ENCODE measurements at places on chromosomes 11 and 22.
A peak's percentile ranks its signal among the peaks of the same experiment; 100 is the strongest.

DNA sequence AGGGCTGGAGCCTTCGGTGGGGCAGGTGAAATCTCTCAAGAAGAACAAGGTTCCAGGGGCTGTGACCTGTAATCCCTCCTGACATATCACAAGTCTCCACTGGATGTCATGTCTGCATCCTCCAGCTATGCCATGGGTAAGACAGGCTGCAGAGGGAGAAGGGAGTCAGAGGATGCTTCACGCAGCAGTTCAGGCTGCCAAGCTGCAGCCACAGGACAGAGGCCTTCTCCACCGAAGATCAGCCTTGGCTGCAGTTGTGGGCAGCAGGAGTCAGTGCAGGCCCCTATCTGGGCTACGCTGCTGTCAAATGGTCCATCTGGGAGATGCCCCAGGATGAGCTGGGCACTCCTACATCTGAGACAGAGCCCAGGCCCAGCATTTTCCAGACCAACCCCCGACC is 25.0 kb downstream of the DKK3 start:
- no peak for DNase-seq

DNA sequence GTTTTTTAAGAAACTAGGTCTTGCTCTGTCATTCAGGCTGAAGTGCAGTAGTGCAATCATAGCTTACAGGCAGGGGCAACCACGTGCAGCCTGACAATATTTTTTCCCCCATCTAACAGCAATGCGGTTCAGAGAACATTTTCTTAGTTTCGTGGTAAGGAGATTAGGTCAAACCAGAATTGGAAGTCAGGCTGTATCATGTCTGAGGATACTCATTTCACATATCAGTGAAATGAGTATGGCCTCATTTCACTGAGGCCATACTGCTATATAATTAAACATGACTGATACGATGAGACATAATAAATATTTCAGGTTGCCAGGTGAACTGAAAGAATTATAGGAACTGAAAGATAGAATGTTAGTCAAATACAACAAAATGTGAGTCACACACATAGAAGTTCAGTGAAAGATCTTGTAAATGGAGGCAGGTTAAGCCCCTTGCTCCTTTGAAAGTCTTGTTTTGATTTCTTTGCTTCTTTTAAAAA is 32.5 kb upstream of the IZUMO1R start:
- no peak for DNase-seq

DNA sequence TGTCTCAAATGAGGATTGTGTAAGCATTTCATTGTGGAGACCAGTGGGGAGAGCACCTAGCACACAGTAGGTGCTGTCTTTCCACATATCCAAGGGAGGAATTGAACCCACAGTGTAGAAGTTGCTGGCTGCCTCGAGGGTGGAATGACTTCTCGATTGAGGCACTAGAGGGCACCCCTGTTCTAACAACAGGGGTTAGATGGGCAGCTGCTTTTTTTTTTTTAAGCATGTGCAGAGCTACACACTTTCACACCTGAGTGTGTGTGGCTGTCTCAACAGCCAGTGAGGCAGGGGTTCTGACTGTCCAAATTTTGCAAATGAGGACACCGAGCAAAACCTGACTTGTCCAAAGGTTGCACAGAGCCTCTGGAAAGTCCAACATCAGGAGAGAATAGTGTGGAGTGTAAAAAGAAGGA is 118.2 kb upstream of the CRYBB3 start:
- DNase-seq: peak; percentile 65

GRCh38 chr11:12728417-12728816 is 54.2 kb downstream of the TEAD1 start:
- DNase-seq: no peak

DNA sequence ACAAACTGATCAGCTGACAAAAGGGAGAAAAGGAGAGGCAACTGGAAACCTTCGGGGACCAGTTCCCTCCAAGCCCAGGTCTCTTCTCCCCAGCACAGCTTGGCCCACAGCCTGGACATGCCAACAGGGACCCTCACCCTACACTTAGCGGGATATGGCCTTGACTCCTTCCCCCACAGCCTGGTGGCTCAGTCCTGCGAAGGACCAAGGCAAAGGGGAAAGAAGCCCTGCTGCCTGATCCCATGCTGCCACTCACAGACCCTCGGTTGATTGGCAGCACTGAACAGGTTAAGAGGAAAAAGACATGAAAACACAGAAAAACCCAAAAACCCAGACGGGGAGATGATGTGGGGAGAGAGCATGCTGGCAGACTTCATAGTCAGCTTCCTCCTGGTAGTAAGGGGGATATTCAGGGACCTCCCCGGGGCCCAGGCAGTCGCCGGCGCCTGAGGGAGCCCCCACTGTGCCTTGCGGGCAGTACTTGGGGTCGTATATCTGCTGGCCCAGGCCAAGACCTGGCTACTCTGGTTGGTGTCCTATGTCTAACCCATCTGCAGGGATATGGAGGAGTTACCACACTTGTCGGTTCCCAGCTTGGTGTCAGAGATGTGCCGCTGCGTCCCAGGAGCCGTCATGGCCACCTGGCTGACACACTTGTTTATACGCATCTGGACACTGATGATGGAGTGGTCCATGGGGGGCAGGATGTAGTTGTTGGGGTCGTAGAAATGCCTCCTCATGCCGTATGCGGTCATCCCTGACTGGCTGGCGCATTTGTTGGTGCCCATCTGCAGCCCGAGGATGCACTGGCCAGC is 34.2 kb upstream of the HORMAD2 start:
- DNase-seq: no peak

DNA sequence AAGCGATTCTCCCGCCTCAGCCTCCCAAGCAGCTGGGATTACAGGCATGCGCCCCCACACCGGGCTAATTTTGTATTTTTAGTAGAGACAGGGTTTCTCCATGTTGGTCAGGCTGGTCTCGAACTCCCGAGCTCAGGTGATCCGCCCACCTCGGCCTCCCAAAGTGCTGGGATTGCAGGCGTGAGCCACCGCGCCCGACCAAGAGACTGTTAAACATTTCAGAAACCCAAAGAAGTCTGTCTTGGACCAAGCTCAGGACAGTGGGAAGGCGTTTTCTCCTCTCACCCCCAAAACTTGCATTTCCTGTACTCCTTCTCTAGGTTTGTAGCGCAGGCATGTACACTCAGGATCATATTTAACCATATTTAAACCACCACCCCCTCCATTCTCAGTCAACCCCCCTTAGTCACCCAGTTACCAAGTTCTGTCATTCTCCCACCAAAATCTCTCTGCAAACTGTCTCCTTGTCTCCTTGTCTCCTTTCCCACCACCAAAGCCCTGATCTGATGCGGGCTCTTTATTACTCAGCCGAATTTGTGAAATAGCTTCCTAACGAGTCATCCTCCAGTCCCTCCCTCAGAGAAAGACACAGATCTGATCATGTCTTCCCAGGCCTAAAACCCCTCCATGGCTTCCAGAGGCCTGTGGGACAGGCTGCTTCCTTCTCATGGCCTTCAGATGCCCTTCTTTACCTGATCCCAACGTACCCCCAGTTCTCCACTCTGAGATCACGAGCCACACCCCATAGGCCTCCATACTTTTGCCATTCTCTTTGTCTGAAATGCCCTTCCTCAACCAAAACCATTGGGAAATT is 29.0 kb upstream of the CREB3L1 start:
- DNase-seq: peak; percentile 91

DNA sequence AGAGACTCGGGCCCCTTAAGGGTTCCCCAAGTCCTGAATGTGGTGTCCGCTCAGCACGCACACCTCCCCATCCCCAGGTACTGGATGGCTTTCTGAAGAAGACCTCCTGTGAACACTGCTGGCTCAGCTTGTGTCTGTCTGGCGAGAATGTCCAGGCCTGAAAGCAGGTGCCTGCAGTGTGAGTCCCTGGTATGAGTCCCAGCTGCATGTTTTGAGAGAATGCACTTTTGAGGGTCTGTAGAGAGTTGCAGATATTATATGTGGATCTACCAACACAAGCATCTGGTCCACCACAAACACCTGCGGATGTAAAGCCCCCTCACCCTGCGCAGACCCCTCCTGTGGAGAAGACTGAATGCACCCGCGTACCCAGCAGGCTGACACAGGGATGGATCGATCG is 1308.9 kb downstream of the TBC1D22A start:
- no peak for DNase-seq

GRCh38 chr11:125173556-125173955 is 9.0 kb downstream of the PKNOX2 start:
- no peak for DNase-seq

DNA sequence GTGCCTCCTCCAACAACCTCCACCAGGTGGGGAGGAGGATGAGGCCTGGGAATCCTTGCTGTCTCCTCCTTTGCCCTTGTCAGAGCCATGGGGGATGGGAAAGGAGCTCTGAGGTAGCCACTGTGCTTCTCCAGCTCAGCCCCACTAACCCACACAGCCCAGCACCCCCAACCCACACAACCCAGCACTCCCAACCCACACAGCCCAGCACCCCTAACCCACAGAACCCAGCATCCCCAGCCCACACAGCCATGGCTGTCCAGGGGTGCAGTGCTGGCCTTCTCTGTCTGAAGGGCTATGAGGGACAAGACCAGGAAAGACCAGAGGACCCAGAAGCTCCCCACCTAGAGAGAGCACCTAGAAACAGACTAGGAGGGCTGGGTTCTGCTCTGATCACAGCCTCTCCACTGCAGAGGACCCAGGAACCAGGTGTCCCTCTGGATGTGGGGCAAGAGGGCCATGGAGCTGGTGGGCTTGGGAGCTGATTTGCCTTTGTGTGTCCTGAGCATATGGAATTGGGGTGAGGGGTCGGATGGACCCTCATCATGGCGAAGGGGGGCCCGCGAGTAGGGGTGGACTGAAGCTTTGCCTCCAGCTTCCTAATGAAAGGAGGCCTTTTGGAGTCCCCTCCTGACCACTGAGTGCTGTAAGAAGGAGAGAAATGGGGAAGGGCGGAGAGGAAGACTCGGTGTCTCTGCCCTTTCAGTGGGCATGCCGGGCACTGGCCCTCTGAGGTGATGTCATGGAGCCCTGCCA is 117.6 kb upstream of the THY1 start:
- no peak for DNase-seq

GRCh38 chr11:125358254-125358840 is 137.7 kb downstream of the FEZ1 start:
- no peak for DNase-seq

DNA sequence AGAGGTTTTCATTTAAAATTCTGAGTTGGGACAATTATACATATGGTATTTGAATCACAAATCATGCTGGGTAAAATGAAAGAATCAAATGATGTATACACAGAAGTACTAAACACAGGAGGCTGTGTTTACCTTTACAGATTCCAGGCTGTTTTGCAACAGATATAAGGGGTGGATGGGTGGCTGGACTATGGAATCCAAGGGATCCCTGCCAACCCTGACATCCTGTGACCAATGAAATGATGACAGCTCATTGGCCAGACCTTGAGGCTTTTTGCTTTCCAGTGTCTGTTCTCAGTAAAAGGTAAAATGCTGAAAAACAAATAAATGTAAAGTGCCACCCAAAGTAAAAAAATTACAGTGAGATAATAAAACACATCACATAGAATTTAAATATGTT is 3.3 kb upstream of the DDI1 start:
- peak; percentile 56 for DNase-seq

- no peak for DNase-seq
Observed at GRCh38 chr11:72815110-72815618, 953 bp downstream of the ATG16L2 start.

DNA sequence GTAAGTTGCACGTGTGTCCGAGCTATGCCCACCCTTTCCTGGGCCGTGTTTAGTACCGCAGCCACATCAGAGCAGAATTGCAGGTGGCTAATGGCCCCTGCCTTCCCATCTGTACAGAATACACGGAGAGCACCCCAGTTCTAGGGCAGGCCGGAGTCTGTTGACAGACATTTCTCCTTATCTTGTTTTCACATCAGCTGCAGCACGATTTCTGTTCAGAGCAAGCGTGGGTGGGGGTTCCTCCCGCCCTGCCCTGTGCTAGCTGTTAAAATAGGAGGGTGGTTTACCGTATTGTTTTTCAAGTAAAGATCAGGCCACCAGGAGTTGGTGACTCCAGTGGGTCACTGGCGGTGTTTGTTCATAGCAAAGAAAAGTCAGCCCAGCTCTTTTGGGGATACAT is 41.1 kb downstream of the UBASH3B start:
- DNase-seq: no peak

DNA sequence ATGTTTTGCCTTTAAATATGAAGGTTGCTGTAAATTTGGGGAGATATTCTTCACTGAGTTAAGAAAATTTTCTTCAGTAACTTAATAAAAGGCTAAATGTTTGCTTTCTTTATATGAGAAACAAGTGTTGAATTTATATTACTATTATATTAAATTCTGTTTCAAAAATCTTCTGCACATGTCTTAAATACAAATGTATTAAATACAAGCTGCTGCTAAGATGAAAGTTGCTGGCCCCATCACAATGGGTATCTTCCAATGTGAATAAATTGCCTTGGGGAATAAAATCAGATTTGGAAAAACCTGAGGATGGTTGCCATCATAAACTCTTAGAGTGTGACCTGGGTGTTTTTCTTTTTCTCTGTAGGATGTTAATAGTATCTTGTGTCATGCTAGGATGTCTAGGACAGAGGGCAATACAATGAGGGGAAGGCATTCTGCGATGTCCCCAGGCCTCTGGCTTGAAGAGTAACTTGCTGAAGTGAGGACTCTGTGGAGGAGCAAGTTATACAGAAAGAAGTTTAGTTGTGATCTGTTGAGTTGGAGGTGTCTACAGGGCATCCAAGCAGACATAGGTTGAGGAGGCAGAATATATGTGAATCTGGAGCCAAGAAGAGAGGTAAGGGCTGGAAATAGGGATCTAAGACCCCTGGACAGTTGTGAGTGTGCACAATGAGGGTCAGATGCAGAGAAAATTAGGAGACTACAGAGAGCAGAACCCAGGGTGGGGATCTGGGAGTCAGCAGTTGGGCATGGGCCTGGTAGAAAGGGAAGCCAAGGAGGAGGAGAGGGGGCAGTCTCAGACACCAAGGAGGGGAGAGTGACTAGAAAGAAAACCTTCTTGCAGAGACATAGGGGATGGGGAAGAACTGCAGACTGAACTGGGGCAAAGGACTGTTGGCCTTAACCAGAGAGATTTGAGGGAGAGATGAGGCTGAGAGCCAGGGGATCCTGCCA is 4.8 kb downstream of the IGLL5 start:
- DNase-seq: no peak

DNA sequence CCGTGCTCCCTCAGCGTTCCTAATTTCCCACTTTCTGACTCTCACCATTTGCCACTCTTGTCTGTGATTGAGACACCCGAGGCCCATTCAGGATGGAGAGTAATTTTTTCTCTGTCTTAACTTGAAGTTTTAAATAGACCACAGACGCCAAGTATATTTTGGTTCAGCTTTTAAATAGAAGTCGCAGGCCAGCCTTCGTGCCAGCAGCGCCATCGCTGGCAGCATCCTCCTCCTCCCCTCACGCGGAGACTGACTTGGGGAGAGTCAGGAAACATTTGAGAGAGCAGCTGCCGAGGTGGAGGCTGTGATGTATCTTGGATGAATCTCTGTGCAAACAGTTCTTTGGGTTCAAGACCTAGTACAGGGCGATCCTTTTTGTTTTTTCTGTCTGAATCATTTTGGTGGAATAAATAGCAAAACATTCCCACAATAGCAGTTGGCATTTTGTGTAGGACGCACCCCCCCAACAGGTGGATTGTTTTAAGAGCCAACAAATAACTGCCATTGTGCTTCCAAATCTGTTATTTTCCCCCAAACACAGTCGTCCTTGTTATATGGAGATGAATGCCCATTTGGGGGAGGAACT is 889 bp upstream of the DMC1 start:
- peak; percentile 42 for DNase-seq
